CD4-positive, alpha-beta T cell treated with Interleukin-2 at 100 ng/mL for 4 hours (primary cell): ENCODE measurements at places on chromosomes 16 and 17.

GRCh38 chr16:20744922-20745440 lies 3.4 kb upstream of the THUMPD1 start:
- DNase-seq: no peak

- no peak for DNase-seq
Measured at GRCh38 chr17:57234061-57234738, 22.1 kb upstream of the MSI2 start.

DNA sequence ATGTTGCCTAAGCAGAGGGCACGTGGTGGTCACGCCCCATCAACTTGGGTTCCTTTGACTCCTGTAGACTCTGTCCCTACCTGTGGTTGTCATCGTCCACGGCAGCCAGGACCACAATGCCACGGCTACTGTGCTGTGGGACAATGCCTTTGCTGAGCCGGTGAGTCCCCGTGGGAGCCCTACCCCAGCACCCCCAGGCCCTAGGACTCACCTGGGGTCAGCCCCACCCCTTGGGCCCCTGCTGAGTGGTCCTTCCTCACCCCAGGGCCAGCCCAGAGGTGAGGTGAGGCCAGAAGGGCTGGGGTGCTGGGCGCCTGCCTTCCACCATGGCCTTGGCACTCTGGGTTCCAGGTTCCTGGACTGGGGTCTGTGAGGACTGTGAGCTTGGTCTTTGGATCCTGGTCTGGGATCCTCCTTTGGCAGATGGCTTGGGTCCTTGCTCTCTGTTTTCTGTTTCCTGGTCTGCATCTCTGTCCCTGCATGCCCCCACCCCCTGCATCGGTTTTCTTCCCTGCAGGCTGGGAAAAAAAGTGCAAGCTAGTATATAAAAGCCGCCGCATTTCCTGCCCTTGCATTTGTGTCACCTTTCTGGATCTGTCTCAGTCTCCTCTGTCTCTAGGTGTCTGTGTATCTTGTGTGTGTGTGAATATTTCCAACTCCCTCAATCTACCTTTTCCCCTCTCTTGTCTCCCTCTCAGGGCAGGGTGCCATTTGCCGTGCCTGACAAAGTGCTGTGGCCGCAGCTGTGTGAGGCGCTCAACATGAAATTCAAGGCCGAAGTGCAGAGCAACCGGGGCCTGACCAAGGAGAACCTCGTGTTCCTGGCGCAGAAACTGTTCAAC lies 17.5 kb downstream of the STAT5A start:
- no peak for DNase-seq

- DNase-seq: no peak
Measured at GRCh38 chr17:29571486-29571882, 3.0 kb downstream of the TP53I13 start.

DNA sequence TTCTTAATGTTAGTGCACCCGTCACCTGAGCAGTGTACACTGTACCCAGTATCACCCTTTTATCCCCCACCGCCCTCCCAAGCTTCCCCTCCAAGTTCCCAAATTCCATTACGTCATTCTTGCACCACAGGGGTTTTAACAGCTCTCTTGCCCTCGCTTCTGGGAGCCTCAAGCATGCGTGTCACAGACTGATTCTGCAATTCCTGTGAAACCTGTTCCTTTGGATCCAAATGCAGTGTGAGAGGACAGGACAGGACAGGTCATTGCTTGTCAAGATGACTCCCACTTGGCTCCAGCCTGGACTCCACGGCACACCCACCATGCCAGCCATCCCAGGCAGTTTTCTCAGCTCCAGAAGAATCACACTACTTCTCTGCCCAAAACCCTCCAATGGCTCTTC lies 44.1 kb downstream of the CYB5D2 start:
- no peak for DNase-seq

DNA sequence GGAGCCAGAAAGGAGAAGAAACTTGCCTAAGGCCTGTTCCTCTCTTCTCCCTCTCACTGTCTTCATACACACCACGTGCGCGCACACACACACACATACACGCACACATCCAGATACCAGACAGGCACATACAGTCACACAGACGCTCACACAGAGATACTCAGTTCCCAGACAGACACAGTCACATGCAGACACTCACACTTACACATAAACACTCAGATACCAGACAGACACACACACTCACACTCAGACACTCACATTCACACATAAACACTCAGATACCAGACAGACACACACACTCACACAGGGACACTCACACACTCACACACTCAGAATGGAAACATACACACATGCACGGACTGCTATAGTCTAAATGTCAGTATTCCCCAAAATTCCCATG lies 24.1 kb upstream of the MMP2 start:
- no peak for DNase-seq

DNA sequence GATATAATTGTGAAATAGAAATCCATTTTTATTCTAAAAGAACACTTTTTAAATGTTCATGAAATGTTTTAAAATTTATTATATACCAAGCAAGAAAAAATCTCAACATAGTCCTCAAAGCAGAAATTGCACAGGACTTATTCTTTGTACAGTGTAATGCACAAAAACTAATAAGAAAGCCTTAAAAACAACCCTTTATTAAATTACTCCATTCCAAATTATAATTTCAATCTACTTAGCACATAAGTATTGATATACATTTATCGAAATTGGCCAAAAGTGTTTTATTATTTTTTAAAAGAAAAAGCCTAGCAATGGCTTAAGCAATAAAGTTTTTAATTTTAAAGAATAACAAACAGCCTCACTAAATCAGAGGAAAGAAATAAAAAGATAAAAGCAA lies 19.1 kb downstream of the NLRC5 start:
- DNase-seq: no peak

DNA sequence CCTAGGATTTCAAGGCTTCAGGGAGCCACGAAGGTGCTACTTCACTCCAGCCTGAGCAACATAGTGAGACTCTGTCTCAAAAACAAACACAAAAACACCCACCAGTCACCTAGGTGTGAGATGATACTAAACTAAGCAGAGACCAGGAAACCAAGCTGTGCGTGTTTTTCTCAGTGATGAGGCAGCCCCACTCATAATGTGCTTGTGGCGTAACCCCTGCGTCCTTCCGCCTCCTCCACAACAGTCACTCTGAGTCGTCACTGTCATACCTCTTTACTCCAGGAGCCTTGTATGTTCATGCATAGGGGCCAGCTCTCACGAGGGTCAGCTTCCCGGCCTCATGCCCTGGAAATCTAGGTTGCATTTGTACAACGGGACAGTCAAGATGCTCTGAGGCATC lies 31.1 kb upstream of the SLC47A1 start:
- DNase-seq: peak; percentile 47

GRCh38 chr16:24282141-24282540 lies 26.0 kb downstream of the CACNG3 start:
- no peak for DNase-seq

DNA sequence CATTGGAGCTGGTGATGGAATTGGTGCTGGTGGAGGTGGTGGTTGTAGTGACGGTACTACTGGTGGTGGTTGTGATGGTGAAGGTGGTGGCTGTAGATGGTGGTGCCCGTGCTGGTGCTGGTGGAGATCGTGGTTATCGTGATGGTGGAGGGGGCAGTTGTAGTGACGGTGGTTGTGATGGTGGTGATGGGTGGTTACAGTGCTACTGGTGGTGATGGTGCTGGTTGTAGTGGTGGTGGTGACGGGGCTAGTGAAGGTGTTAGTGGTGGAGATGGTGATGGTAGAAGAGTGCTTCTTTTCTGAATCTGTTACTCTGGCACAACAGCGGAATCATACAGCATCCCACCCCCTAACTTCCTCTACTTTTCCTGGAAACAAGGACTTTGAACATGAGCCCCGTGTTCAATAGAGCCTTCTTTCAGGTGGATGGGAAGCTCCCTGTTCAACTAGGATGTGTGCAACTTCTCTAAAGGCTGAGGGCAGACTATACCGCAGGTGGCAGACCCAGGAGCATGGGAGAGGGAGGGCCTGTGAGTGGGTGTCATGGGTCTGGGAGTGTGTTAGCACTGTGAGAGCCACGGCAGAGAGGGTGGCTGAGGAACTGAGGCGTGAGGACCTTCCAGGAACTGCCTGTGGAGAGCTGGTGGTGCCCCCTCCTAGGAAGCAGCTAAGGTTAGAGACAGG lies 8.2 kb downstream of the TBX21 start:
- DNase-seq: peak; percentile 53

DNA sequence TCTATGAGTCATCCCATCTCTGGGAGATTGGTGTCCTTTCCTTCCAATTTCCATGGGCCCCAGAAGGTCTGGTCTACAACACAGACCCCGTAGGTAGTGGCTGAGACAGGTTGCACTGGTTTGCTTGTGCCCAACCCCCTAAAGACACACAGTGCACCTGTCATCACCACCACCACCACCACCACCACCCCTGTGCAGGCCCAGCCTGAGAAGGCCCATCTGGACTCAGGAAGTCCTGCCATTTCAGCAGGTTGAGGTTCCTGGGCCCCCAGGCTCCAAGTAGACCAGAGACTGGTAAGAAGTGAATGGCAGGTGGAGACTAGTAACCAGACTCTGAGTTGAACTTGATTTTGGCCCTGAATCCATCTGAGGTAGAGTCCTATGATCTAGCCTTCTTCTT lies 25.9 kb upstream of the PHB1 start:
- no peak for DNase-seq

- no peak for DNase-seq
Measured at GRCh38 chr17:79942011-79942405, 93.7 kb downstream of the TBC1D16 start.

- DNase-seq: no peak
Measured at GRCh38 chr16:76653390-76654026, 376.3 kb downstream of the CNTNAP4 start.

- no peak for DNase-seq
Measured at GRCh38 chr17:2582493-2582892, 11.0 kb upstream of the PAFAH1B1 start.

DNA sequence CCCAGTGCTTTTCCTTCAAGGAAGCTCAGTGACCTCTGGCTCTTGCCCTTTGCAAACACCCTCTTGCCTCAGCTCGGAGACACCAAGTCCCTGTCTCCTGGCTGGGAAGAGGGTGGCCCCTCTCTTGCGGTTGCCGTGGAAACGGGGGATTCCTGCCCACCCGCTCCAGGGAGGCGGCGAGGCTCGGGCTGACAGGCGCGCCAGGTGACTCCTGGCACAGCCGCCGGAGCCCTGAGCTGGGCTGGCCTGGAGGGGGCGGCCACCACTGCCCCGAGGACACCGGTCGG lies 71.4 kb downstream of the ABR start:
- DNase-seq: no peak

- no peak for DNase-seq
Measured at GRCh38 chr17:40686192-40686591, 17.4 kb downstream of the KRT24 start.

DNA sequence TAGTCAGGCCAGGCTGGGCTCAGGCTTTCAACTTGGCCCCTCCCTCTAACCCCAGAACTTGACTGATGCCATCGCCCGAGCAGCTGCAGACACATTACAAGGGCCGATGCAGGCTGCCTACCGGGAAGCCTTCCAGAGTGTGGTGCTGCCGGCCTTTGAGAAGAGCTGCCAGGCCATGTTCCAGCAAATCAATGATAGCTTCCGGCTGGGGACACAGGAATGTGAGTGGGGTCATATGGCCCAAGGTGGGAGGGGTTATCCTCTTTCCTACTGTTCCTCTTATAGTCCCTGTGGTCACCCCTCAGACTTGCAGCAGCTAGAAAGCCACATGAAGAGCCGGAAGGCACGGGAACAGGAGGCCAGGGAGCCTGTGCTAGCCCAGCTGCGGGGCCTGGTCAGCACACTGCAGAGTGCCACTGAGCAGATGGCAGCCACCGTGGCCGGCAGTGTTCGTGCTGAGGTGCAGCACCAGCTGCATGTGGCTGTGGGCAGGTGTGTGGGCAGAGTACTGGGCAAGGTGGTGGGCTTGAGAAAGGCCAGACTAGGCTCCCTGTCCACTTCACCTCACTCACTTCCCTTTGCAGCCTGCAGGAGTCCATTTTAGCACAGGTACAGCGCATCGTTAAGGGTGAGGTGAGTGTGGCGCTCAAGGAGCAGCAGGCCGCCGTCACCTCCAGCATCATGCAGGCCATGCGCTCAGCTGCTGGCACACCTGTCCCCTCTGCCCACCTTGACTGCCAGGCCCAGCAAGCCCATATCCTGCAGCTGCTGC lies 2.1 kb upstream of the NRN1L start:
- DNase-seq: no peak

- no peak for DNase-seq
Measured at GRCh38 chr17:42618442-42619150, 9.1 kb downstream of the TUBG1 start.

DNA sequence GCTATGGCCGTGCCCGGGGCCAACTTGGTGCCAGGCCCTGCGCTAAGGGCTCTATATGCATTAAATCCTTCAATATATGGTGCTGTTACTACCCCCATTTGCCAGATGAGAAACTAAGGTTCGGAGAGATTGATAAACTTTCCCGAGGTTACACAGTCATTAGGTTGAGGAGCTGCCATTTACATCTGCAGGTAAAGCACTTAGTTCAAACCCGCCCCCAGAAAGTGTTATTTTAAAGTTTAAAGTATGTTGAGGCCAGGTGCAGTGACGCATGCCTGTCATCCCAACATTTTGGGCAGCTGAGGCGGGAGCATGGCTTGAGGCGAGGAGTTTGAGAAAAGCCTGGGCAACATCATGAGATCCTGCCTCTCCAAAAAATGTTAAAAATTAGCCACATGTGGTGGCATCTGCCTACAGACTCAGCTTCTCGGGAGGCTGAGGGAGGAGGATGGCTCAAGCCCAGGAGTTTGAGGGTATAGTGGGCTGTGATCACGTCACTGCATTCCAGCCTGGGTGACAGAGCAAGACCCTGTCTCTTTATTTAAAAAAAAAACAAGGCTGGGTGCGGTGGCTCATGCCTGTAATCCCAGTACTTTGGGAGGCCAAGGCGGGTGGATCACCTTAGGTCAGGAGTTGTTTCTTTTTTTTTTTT lies 264.7 kb downstream of the PARN start:
- no peak for DNase-seq

GRCh38 chr17:18182978-18183333 lies 672 bp upstream of the ALKBH5 start:
- DNase-seq: peak; percentile 83

DNA sequence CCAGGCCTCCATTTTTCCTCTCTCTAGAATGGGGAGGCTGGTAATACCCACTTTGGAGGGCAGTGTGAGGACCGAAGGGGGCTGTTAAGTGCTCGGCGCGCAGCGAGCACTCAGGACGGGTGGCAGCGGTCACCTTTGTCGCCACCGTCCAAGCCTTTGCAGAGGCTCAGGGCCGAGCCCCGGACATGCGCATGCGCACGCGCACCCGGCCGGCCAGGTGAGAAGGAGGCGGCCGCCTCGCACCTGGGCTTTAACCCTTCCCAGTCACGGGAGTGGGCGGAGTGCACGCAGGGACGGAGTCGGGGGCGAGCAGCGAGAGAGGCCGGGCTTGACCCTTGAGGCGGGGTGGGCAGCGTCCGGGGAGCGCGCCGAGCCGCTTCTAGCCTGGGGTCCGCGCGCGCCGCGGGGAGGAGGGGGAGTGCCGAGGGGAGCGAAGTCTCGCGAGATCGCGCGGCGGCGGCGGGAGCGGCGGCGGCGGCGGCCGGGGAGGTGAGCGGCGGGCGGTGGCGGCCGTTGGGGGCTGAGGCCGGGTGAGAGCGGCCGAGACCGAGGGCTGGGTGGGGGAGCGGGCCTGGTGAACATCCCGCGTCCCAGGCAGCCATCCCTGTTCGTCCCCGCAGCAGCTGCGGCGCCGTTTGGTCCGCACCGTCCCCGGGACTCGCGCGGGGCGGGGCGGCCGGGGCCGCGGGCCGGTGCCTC lies at the start of gene MRTFB:
Gene MRTFB (plus strand): TSS at position 443 of the 699 bp plus-strand sequence. CDS start 69,288 bp downstream, outside the sequence.
- peak; percentile 74 for DNase-seq

- no peak for DNase-seq
Measured at GRCh38 chr16:66656547-66656946, 40.0 kb downstream of the CMTM4 start.

- no peak for DNase-seq
Measured at GRCh38 chr16:140175-140857, 1.8 kb upstream of the NPRL3 start.
